Activated T-cell treated with anti-CD3 and anti-CD28 coated beads, Interleukin-2, amount 50 U/mL, for 4 hours (primary cell): ENCODE measurements at places on chromosomes 11 and 22. TPM values are rescaled to one million over a fixed set of nuclear protein-coding genes. Genes with fewer than 3 reads are reported as not detected.

Gene C11orf91
- total RNA-seq: not detected

Gene C11orf97
- not detected for total RNA-seq

Gene HIKESHI
- total RNA-seq: 39.7 TPM

Gene ZBTB3
- total RNA-seq: 6.5 TPM

Gene FXYD6
- not detected for total RNA-seq

DNA sequence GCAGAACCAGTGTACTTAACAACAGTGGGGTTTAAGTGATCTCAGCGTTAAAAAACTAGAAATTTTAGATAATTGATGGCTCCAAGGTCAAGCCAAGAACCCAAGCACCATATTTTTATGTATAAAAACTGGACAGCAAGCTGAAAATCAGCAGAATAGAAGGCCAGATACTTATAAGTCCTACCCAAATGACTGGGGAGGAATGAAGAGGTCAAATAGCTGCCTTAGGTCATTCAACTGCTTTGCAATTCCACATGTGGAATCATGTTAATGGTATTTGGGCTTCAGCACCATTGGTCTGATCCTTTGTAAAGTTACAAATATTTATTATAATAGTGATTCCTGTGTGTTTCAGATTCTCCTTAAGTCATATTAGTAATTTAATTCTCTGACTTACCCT lies 108.4 kb downstream of the FAT3 start:
- DNase-seq: no peak

GRCh38 chr22:49512487-49513165 lies 315.0 kb downstream of the BRD1 start:
- DNase-seq: no peak

GRCh38 chr22:41787331-41787730 lies 13.1 kb upstream of the CCDC134 start:
- no peak for DNase-seq

GRCh38 chr22:24037851-24038765 lies 27.0 kb downstream of the CABIN1 start:
- DNase-seq: peak; percentile 12

- peak; percentile 69 for DNase-seq
Measured at GRCh38 chr22:21102659-21103267, 57.0 kb downstream of the LRRC74B start.

DNA sequence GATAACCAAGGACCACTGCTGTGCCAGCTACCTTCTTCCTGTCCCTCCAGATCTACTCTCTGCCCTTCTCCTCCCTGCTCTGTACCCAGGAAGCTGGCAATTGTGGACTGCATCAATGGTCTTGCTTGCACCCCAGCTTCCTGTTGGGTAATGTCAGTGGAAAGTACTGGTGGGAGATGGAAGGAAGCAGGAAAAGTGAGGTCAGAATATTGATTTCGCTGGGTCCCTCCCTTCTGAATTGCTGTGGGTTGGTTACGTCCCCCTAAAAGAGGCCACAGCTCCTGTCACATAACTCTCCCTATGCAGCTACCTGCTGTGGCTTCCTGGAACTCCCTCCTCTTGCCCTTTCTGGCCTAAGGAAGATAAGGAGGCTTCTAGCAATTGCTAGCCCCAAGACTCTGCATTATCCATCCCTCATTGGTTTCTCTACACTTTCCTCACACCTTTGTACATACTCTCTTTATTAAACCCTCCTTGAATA lies 81.2 kb downstream of the RASSF10 start:
- no peak for DNase-seq

DNA sequence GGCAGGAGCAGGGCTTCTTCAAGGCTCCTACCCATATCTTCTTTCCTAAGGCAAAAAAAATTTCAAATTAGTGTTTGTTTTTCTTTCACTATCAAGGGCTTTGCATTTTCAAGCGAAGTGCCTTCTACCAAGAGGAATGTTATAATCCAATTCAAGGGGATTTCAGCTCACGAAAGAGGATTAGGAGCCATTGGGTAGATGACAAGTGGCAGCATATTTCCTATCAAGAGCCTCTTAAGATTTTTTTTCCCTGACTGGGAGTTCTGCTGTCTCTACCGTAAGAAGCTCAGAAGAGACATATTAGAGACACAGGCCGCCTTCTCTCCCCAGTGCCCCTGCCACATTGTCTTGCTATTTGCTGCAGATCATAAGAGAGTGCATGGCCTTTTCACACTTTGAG lies 55.9 kb upstream of the BMAL1 start:
- no peak for DNase-seq
